Kasumi-1 (cell line): ENCODE measurements at places on chromosomes 3 and 15.

DNA sequence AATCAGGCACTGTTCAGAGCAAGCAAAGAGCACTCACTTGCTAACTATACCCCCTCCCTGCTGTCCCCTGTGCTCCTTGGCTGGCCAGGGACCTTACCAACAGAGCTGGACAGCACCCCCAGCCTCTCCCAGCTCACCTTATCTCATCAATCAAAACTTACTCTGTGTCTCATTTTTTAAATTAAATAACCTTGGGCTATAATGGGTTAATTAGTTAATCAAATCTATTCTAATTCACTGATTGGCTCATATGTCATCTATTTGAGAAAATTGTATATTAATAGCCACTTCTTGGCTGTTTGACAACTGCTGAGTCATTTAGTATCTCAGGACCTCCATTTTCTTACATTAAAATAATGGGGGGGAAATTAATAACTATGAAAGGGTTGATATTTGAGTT lies 22.9 kb downstream of the IL5RA start:
- DNase-seq = no peak

DNA sequence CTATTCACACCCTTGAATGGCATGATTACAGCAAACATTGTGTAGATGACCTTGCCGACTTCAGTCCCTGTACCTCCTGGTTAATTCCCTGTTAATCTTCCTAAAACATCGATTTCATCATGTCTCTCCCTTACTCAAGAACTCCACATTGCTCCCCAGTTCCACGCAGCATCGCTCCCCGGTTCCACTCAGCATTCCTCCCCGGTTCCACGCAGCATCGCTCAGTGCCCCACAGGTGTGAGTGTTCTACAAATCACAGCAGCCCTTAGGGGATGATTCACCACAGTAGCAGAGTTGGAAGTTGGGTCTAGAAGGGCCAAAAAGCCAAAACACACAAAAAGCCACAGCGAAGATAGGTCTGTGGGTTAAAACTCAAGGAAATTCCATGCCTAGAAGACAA lies 8.6 kb upstream of the TNK2 start:
- DNase-seq = no peak

GRCh38 chr15:92810418-92811138 lies 89.5 kb upstream of the CHD2 start:
- DNase-seq = peak; percentile 90

DNA sequence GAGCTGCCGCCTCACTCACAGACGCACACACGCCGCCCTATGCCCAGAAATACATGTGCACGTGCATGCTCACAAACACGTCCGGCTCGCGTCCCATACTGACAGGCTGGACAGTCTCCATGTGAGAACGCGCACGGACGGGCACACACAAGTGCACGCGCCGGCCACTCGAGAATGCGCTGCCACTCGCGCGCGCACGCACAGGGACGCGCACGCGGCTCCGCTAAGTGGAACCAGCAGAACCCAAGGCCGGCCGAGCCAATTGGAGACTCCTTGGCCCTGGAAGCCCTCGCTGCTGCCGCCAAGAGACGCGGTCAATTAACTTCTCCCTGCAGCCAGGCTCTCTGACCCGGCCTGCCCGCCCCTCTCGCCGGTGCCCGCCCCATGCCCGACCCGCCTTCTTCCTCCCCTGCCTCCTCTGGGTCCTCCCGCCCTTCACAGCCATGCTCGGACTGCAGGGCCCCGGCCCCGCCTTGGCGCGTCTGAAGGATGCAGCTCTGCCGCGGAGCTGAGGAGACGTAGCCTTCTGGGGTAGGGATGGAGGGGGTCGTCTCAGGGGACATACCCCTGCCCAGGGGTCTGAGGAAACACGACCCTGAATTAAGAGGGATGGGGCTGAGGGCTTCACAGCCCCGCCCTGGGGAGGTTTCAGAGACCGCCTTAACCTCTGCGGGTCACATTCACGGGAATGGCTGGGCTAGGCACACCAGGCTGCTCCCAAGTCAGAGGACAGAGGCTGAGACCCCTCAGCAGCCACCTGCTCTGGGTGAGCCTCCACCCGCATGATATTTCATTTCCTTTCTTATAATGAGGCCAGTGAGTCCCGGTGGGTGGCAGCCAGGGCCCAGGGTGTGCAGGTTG lies 15.0 kb downstream of the PTH1R start:
- peak; percentile 56 for DNase-seq

GRCh38 chr15:90106522-90107117 lies 4.4 kb upstream of the IDH2 start:
- DNase-seq = no peak

- no peak for DNase-seq
Measured at GRCh38 chr15:36430726-36431265, 148.6 kb upstream of the CDIN1 start.

DNA sequence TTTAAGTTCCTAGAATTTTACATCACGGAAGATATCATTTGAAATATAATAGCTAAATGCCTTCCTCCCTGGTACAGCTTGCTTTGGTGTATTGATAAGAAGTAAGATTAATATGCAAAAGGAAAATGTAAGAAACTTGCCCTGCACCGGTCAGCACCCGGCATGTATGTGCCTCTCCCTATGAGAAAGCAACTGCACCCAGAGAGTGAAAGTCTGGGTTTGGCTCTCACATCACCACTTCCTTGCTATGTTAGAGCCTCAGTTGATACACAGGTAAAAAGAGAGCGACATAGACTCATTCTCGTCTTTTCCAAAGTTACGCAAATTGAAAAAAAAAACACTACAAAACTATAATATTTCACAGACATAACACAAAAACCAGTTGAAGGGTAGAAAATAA lies 96.7 kb downstream of the FOXP1 start:
- DNase-seq = no peak

- DNase-seq = no peak
Measured at GRCh38 chr3:139481116-139481515, 4.8 kb upstream of the RBP2 start.

GRCh38 chr15:57312318-57313133 lies 63.8 kb upstream of the CGNL1 start:
- no peak for DNase-seq

DNA sequence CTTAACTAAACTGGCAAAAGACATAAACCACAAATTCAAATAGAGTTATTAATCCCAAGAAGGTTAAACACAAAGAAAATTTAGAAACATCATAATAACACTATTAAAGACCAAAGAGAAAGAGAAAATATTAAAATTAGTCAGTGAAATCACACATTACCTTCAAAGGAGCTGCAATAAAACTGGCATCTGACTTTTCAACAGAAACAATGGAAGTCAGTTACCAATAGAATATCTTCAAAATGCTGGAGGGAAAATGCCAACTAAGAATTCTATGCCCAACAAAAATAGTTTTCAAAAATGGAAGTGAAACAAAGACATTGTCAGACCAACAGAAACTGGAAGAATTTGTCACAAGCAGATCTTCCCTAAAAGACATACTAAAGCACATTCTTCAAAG lies 68.7 kb upstream of the RNF7 start:
- DNase-seq = peak; percentile 10

- DNase-seq = no peak
Measured at GRCh38 chr3:116240261-116240660, 205.0 kb downstream of the LSAMP start.

GRCh38 chr3:126926684-126927400 lies 56.1 kb upstream of the PLXNA1 start:
- DNase-seq = no peak

DNA sequence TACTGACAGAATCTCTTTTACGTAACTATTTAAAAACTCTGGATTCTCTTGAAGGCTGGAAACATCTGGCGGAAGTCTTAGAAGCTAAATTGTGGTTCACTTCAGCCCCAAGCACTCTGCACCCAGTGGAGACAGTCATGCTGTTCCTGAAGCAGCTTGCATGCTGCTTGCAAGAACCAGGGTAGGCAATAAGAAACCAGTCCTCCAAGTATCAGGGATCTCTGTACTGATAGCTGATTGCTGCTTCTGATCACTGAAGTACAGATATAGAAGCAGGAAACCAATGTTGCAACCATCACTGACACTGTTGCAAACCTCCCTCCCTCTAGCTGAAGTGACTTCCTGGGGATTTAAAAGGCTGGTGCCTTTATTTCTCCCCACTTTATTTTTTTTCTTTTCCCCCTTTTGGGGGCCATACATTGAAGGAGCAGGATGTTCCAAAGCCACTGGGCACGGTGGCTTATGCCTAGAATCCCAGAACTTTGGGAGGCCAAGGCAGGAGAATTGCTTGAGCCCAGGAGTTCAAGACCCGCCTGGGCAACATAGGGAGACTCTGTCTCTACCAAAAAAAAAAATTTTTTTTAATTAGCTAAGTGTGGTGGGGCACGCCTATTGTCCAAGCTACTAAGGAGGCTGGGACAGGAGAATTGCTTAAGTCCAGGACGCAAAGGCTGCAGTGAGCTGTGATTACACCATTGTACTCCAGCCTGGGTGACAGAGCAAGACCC lies 15.3 kb downstream of the SPCS1 start:
- peak; percentile 100 for DNase-seq

- no peak for DNase-seq
Measured at GRCh38 chr3:115634052-115634451, 10.7 kb downstream of the GAP43 start.

DNA sequence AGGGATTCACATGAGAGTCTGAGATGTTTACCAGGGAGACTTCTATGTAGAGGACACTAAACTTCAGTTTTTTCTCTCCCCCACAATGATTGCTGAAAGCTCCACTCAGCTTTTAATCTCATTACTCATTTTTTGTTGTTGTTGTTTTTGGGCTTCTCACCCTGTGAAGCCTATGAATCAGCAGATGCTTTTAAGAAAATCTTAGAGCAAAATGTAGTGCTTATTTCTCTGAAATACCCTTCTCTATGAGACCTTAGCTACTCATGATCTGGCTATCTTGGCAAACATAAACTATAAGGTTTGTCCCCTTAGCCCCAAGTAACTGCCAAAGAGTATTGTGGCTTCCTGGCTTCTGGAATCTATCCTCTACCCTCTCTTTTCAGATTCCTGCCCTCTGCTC lies 537.3 kb downstream of the OCA2 start:
- DNase-seq = no peak

GRCh38 chr3:84724877-84725276 lies 233.9 kb upstream of the CADM2 start:
- peak; percentile 6 for DNase-seq

GRCh38 chr3:81732642-81733041 lies 28.8 kb downstream of the GBE1 start:
- DNase-seq = no peak

GRCh38 chr3:186678604-186679003 lies 12.8 kb downstream of the HRG start:
- DNase-seq = no peak

- DNase-seq = peak; percentile 18
Measured at GRCh38 chr15:50880651-50881114, 27.8 kb upstream of the AP4E1 start.

- DNase-seq = no peak
Measured at GRCh38 chr3:141392897-141393734, 24.8 kb downstream of the ZBTB38 start.

DNA sequence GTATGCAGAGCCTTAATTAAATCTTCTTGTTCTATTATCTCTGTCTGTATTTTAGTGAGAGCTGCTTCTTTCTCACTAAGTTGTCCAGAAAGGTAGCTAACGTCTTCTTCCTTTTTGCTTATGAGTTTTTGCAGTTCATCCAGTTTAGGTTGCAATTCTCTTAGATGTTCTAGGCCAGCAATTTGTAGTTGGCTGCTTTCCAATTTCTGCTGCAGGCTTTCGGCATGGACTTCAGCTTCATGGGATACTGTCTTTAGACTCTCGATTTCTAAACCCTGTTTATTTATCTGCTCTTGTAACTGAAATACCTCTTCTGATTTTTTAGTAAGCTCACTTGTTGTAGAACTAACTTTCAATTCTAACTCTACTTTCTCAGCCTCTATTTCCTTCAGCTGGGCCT lies 35.5 kb upstream of the HCLS1 start:
- DNase-seq = no peak

GRCh38 chr15:80970018-80970657 lies 19.5 kb downstream of the MESD start:
- DNase-seq = peak; percentile 66

DNA sequence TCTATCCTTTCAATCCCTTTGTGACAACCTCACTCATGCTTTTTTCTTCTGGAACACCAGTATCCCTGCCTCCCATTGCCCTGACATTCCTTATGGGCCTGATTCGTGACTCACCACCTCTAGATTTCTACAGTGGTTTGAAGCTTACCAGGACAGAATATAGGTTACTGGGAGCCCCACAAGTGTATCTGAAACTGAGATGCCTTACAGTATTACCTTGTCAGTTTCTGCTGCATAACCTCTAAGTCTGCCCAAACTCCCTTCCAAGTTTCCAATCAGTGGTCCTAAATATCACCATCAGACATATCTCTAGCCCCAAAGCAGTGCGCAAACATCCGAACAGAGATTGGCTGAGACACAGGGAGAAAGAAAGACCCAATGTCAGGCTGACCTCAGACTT lies 5.6 kb downstream of the CPB1 start:
- DNase-seq = no peak

GRCh38 chr3:152638707-152639450 lies 196.1 kb upstream of the P2RY1 start:
- no peak for DNase-seq

DNA sequence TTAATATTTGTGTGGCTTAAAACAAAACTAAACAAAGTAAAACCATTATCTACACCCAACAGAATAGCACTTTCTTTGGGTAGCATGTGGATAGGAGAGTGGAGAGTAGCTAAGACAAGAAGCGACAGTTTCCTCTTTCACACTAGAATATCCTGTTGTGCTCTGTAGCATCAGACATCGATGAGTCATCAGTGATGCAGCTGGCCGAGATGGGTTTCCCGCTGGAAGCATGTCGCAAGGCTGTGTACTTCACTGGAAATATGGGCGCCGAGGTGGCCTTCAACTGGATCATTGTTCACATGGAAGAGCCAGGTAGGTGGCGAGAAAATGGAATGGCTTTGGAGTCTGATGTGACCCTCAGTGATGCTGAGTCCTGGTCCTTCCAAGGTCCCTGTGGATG lies 108.1 kb downstream of the USP13 start:
- peak; percentile 81 for DNase-seq

DNA sequence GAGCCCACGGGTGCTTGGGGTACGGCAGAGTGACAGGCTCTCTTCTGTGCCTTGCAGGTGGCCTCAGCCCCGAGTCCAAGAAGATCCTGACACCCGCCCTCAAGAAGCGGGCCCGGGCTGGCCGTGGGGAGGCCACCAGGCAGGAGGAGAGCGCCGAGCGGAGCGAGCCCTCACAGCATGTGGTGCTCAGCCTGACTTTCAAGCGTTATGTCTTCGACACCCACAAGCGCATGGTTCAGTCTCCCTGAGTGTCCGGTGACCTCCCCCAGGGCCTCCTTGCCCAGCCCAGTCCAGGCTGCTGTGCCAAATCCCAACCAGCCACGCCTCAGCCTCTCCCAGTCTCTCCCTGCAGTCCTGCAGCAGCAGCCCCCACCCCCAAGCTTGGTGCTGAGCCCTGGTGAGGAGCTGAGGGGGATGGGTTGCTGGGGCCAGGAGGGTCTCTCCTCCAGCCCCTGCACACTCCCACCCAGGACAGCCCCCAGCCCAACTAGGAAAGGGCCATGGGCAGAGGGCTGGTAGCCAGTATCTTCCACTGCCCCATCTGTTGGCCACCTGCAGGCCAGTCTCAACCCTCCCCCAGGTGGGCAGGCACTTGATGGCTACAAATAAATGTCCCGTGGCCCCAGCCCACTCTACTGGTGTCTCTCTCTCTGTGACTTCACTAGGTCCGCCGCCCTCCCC lies 58.5 kb downstream of the DNAJB8 start:
- DNase-seq = no peak

GRCh38 chr15:52115598-52116427 lies 3.2 kb upstream of the BCL2L10 start:
- no peak for DNase-seq
